Urinary bladder (tissue), 4 donors: ENCODE measurements at places on chromosomes 7 and 10. TPM values are rescaled to one million over a fixed set of nuclear protein-coding genes. Genes with fewer than 3 reads are reported as not detected.
A peak's percentile ranks its signal among the peaks of the same experiment; 100 is the strongest.

Gene NUTM2A
- total RNA-seq = 0.69 TPM

Gene EBLN1
- not detected for total RNA-seq

Gene PTPRN2
- total RNA-seq = 2.8 TPM

Gene FKBP6
- total RNA-seq = not detected

Gene CCDC172
- not detected for total RNA-seq

Gene UNCX
- total RNA-seq = not detected

Gene CALN1
- 0.42 TPM for total RNA-seq

- no peak for DNase-seq
Measured at GRCh38 chr10:126439942-126440341, 51.7 kb upstream of the ADAM12 start.

DNA sequence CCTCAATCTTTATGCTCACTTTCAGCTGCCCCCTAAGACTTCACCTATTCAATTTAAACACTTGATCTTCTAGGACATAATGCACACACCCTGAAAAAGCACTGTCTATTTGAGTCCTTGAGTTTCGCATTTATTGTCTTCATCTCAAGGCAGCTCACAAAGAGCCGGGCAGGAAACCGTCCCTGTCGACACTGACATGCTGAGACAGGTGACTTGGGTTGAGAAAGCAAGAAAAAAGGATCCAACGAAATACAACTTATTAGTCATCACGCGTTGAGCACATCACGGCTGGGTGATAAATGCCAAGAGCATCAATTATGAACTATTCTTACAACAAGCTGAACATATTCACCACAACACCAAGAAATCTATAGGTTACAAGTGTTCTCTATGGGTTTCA, 91.1 kb downstream of the CALN1 start:
- DNase-seq = no peak

DNA sequence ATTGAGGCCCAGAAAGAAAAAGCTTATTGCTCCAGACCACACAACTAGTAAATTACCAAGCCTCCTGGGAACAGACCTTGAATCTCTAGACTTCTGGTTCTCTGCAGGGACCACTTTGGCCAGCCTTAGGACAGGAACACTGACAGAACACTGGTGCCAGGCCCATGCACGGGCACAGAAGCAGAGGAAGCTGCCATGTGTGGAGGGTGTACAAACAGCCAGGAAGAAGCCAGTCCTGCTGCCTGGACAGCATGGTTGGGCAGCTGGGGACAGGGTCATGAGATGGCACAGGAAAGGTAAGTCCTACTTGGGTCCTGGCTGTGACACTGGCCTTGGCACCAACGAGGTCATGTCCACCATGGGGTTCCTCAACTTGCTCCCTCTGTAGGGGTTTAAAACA, 19.2 kb downstream of the MMRN2 start:
- DNase-seq = no peak

DNA sequence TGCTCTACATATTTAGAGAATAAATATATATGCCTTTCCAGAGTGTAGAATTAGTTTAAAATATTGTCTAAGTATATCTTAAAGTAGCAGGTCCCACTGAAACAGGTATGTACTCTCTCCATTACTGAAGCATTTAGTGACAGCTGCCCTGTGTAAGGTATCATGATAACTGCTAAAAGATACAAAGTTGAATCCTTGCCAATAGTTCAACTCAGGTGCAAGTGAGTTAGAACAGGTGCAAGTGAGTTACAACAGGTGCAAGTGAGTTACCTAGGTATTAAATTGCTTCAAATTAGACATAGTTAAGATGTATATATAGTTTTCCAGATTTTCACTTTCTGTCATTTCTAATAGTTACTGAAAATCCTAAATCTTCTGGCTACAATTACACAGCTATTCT, 119.1 kb downstream of the CNOT4 start:
- no peak for DNase-seq

- no peak for DNase-seq
Measured at GRCh38 chr10:119515511-119516045, 26.9 kb downstream of the RGS10 start.

GRCh38 chr10:79116801-79117723, 48.3 kb downstream of the ZMIZ1 start:
- DNase-seq = no peak

- DNase-seq = no peak
Measured at GRCh38 chr10:84308481-84309304, 19.7 kb upstream of the CCSER2 start.

DNA sequence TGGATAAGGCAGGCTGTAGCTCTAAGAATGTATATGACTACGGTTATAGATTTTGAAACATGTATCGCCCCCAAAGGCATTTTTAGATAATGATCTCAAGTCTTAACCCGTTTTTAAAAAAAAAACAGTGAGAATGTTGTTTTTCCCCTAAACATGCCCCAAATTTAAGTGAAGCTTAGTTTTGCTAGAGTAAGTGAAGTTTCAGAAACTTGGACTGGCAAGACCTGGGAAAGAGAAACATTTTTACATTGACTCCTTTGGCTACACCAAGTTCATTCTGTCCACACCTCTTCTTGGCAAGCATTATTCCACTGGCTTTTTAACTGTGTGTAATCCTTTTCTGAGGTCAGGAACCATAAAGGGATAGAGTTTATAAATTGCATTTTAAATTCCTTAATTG, 216.7 kb upstream of the CELF2 start:
- DNase-seq = no peak

DNA sequence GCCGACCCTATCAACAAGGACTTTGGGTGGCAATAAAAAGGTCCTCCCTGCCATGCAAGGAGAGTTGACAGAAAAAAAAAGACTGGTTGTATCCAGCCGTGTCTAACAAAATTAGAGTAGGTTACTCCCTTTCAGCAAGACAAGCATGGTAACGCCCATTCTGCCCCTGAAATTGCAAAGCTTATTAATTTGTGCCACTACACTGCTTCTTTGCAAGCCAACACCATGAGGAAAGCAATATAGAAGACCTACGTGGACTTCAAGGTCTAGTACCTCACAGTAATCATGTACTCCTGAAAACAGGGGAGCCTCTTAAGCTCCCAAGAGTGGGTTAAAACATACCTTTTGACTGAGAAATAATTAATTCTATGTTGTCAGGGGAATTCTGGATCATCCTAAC, 90.3 kb downstream of the FRMPD2 start:
- DNase-seq = no peak

GRCh38 chr7:42241424-42241823, 4.4 kb upstream of the GLI3 start:
- no peak for DNase-seq

GRCh38 chr7:111090846-111091245, at the start of gene LRRN3:
Gene LRRN3 (plus strand): TSS chr7:111091127. CDS start chr7:111122773, 31,646 bp downstream.
- no peak for DNase-seq

DNA sequence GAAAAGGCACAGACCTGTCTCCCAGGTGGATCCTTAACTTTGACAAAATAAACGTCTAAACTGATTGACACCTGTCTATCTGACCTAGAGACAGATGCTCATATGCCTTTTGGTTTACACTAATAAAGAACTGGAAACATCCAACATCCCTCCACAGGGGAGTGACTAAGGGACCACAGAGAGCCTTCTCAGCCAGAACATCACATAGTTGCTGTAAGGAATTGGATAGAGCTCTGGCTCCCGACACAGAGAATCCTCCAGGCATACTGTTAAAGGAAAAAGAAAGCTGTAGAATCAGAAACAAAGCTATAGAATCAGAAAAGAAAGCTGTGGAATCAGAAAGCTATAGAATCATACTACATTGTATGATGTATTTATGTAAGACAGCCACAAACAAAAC, 258.8 kb downstream of the STK31 start:
- DNase-seq = no peak

DNA sequence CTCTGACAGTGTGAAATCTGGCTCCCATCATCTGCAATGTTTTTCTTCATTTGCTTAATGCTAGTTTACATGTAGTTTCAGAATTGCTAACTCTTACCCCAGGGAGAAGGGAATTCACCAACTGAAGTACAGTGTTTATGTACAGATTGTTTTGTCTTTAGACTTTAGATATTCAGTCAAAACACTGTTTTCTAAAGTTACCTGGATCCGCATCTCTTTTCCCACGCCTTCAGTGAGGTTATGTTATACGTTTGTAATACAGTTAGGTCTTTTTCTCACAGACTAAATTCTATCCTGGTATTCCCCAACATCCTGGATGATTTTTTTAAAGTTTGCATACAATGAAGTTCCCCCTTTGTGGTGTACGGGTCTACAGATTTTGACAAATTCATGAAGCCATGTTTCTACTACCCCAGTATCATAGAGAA, 3.2 kb upstream of the LYZL1 start:
- DNase-seq = no peak

DNA sequence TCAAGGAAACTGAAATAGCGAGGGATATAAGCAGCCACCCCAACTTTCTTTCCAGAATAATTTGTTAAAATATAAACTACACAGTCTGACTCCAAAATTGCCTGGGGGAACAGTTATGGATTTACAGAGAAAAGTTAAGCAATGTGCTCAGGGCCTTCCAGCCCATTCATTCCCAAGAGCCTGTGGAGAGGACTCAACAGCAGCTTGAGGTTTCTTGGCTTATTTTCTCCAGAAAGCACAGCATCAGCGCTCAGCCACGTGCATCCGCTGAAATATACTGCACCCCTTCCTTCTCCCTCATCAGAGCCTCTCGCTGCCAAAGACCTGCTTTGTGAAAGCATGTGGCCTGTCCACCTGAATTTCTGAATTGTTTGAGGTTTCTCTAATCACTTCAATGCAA, 375.2 kb upstream of the VWC2 start:
- no peak for DNase-seq

- DNase-seq = no peak
Measured at GRCh38 chr10:91559169-91559568, 73.7 kb downstream of the PPP1R3C start.

DNA sequence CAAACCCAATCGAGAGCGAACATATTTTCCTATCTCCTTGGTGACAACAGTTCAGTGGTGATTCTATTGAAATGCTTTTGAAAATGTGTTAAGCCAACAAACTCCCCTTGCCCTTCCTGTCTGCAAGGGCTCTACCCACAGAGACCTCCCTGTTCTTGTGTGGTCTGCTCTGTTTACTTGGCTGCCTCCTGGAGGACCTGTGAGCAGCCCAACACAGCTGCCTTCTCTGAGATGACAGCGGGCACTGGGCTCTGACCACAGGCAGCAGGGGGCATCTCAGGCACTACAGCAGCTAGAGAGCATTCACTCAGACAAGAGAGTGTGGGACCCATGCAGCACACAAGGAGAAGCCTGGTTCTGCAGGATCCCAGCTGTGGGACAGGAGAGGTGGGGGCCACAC, 416.4 kb downstream of the TCERG1L start:
- DNase-seq = no peak

DNA sequence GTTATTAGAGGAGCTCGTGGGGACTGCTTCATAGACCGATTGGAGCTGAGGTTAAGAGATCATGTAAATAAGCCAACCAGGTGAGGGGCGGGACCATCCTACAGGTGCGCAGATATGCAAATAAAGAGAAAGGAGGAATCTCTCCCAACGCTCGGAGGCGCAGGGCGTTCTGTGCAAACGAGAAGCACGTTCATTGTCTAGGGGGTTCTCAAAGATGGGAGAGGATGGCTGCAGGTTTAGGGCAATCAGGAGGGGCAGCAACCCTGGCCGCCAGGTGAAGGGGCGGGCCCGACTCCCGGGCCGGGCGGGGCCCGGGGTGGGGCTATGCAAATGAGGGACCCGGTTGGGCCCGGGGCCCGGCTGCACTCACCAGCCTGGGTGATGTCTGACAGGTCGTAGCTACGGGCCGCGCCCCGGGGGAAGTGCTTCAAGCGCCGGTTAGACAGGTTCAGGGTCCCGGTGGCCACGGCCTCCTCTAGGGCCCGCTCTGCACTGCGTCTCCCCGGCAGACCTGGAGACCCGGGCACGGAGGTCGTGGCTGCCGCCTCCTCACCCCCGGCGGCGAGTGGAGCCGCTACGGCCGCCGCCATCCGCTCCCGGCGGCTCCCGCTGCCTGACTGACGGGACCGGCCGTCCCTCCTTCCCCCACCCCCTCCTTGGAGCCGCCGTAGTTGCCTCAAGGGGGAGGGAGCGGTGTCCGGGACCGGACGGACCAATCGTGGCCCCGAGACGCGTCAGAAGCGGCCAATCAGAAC, at the start of gene LRCH4:
LRCH4 (minus strand) TSS at position 619 of the 755 bp plus-strand sequence; CDS start at position 590, 29 bp downstream.
- DNase-seq = no peak

DNA sequence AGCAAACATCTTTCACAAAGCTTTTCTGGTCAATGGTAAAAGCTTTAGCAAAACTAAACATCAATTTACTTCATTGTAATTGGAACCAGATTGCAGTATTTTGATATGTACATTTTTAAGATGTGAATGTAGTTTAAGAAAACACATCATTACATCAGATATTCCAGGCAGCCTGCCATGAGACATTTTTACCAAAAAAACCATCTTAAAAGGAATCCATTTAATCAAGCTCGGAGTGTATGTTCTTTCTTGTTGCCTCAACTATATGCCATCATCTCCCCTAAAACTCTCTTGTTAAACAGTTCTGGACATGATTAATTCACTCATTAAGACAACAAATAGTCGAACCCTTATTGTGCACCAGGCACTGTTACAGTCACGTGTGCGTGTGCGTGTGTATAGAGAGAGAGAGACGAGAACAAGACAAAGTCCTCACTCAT, 97.5 kb downstream of the UBE2H start:
- peak; percentile 33 for DNase-seq

- no peak for DNase-seq
Measured at GRCh38 chr7:17109020-17109419, 189.4 kb upstream of the AHR start.

GRCh38 chr7:144497282-144497681, 93.8 kb upstream of the NOBOX start:
- DNase-seq = no peak

DNA sequence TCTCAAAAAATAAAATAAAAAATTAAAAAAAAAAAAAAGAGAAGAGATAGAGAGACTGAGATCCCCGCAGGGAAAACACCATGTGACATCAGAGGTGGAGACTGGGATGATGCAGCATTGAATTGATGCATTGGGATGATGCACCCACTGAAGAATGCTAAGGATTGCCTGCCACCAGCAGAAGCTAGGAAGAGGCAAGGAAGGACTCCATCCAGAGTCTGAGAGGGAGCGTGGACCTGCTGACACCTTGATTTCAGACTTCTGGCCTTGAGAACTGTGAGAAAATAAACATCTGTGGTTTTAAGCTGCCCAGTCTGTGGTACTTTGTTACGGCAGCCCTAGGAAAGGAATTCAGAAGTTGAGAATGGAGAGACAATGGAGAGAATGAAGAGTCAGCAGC, 89.8 kb upstream of the PRPS1L1 start:
- no peak for DNase-seq

DNA sequence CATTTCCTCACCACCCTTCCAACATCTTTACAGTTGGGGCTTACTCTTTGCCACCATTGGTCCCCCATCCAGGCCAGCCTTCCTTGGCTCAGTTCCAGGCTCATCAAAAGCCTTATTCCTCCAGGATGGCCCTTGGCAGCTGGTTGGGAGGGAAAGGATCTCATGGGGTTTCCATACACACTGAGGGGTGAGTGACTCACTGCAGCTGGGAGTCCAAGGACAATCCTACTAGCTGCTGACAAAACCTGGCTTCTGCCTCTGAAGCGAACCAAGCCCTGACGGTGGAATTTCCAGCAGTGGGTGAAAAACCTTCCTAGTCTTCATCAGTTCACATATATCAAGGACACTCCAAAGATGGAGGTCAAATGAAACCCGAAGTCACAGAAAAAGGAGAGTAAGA, 22.9 kb downstream of the CRHR2 start:
- DNase-seq = no peak
